Stimulated activated naive CD8-positive, alpha-beta T cell treated with anti-CD3 and anti-CD28 coated beads, Interleukin-15, Interleukin-2, amounts not matched to agents 100 U/mL and 50 U/mL, for 24 hours (primary cell): ENCODE measurements at places on chromosomes 6 and 20.

DNA sequence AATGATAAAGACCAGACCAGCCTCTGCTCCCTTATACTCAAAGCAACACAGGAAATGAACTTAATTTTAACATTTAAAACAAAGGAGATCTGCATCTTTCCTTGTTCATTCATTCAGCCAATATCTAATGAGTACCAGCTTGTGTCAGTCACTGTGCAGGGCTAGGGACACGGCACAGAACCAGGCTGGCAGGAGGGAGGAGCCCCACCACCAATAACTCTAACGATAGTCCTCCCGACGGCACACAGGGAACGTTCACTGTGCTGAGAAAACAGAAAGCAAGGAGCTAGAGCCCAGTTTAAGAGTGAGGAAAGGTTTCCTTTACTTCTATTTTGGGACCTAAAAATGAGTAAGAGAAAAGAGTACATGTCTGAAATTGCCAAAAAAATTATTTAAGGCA lies 9.9 kb downstream of the ETV7 start:
- DNase-seq = no peak

DNA sequence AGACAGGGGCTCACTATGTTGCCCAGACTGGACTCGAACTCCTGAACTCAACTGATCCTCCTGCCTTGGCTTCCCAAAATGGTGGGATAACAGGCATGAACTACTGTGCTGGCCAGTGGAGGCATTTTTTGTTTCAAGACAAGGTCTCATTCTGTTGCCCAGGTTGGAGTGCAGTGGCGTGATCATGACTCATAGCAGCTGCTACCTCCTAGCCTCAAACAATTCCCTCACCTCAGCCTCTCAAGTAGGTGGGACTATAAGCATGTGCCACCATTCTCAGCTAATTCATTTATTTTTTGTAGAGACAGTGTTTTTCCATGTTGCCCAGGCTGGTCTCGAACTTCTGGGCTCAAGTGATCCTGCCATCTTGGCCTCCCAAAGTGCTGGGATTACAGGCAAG lies 17.2 kb downstream of the ENPP3 start:
- no peak for DNase-seq

GRCh38 chr20:32316667-32317066 lies 39.2 kb downstream of the KIF3B start:
- DNase-seq = no peak

DNA sequence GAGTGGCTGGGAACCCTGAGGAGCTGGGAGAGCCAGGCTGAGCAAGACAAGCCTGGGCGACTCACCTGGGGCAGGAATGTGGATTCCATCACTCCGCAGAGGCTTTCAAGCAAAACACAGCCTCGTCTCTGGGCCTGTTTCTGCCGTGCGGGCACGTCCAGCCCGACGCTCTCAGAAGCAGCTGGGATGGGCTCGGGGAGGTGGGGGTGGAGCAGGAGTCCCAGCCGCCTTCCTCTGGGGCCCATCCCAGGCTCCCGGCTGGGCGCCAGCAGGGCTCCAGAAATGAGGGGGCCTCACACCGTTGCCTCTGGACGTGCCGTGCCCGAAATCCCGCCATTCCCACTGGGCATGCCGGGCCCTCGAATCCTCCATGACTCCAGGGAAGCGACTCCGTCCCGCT lies 8.7 kb upstream of the RPS21 start:
- DNase-seq = no peak

GRCh38 chr20:8536262-8536618 lies 404.2 kb downstream of the PLCB1 start:
- DNase-seq = no peak

DNA sequence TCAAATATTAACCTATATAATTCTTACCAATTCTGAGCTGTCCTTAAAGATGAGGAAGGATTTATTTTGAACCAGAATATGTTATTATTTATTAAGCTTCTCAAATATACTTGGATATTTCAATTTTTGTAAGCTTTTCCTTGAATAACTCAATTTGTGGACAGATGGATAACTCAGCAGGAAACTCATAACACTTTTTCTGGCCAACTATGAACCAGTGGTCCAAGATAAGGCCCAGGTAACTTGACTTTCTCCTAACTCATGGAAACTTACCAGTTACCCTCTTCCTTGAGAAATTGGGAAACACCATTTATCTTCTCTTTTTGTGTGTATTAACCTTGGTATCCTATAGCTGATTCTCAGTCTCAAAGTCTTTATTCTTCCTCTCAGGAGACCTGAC lies 427.5 kb upstream of the SYNCRIP start:
- no peak for DNase-seq

DNA sequence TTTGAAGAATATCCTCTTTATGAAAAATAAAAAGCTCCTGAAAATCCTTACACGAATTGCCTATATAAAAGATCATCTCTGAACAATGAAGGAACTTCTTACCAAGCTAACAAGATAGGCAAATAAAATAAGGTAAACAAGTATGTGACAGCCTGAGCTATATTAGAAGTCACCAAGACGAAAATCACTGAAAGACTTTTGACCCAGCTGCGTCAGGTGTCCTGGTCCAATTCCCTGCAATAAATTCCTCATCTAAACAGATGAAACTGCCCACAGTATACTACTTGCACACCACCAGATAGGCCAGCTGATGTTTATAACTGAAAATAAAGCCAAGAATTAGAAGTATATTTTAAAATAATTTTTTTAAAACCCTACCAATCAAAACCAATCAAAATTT lies 67.4 kb upstream of the RUNX2 start:
- no peak for DNase-seq

DNA sequence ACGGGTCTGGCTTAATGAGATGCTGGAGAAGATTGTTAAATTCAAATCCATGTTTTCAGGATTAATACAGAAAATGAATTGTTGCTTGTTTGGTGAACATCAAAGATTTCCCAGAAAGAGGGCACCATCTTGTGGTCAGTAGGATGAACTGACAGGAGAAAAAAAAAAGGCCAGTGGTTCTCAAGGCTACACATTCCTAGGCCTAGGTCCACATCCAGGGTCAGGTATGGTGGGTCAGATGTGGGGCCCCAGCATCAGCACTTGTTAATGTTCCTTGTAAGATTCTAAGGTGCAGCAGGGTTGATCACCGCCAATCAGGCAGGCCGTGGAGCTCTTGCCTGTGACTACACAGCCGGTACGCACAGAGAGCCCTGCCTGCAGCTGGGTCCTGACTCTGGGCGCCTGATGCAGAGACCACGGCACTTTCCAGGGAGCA lies 34.0 kb upstream of the FOXO3 start:
- no peak for DNase-seq

- peak; percentile 44 for DNase-seq
Measured at GRCh38 chr20:53943522-53944291, 126.7 kb downstream of the BCAS1 start.

GRCh38 chr6:42138630-42139619 lies 3.5 kb downstream of the C6orf132 start:
- DNase-seq = no peak

GRCh38 chr20:44702776-44703175 lies 12.4 kb upstream of the CCN5 start:
- DNase-seq = no peak

DNA sequence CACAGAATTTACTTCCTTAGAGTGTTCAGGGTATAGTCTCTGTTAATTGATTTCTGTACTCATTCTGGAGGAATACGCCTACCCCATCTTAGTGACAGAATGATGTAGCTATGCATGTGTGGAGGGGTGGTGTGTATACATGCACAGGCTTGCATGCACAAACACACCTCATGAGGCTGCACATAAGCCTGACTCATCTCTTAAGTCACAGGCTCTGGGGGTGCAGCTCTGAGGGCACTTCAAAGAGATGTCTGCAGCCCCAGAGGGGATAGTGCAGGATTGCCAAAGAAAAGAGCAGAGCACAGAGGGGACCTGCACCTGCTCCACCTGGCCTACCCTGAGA lies 24.6 kb downstream of the TBX18 start:
- DNase-seq = no peak

DNA sequence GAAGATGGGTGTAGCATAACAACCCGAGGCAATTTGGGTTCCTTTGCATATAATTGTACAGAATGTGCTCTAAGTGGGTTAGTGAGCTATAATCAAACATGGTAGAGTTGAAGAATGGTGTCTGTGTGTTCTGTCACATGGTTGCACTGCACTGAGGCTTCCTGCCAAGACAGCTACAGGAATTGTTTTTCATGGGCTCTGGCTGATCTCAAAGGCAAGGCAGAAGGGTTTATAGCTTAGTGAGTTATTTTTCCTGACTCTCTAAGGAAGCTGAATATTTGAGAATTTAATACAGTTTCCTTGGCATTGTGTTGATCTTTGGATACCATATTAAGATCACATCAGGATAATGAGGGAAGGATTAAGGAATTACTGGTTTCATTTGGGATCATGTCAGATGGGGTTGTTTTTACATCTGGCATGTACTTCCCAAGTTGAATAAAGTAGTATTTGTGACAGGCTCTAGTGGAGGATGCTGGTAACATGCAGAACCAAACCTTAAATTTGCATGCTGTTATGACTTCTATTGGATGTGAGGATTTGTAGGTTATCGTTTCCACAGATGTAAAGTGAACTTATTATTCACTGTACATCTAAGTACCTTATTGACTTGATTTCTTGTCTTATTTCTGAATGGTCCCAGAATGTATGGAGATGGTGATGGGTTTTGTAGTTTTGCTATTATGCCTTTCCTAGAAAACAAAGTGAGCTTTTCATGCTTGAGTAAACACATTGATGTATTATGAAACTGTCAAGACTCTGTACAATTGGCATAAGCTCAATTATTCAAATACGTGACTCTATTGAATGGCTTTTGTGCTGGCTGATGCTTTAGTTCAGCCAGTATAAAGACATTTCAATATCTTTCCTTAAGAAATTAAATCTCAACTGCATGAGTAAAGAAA lies 43.3 kb downstream of the LRRC1 start:
- DNase-seq = no peak

DNA sequence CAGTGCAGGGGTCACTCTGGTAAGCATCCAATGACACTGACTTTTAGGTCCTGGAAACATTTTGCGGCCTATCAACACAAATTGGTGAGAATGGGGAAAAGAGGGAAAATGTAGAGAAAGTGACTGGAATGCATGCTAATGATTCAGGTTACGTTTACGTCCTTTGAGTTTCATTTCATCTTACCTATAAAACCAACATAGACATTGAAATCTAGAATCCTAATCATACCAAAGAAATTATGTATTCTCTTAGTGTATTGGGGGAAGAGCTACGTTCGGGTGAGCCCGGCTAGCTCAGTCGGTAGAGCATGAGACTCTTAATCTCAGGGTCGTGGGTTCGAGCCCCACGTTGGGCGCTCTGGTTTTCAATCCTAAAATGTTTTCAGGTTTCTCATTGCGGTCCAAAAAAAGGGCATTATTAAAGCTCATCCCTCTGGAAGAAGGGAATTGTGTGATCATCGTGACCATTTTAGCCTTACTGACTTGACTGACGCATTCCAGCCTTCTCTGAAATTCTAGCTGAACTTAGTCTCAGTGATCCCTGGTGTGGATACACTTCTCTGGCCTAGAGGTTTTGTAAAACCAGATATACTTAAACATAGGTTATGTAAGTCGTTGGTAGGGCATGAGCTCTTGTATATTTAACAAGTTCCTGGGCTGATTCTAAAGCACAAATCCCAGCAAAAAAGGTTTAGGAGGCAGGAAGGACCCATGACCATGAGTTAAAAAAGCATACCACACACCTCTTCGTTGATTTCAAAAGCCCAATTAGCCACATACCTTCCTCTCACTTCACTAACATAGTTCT lies 18.3 kb downstream of the HMGN4 start:
- DNase-seq = peak; percentile 67

- DNase-seq = no peak
Measured at GRCh38 chr6:10413850-10414738, 780 bp downstream of the TFAP2A start.

DNA sequence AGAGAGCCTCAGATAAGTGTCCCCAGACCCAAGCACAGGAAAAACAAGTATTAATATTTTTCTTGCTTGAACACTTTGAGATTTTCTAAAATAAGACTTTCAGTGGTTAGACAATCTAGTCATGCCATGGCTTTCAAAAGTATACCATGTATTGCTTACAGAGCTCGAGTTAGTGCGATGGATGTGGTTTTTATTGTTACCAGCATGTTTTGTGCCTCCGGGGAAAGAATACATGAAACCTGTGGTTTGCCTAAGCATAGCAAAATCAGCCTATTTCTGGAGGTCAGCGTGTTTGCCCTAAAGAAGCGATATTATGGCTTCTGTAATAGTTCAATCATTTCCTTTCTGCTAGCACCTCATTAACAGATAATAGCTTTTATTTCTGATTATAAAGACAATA lies 21.6 kb downstream of the RIN2 start:
- no peak for DNase-seq

GRCh38 chr6:39980839-39981580 lies 46.7 kb upstream of the MOCS1 start:
- peak; percentile 3 for DNase-seq

DNA sequence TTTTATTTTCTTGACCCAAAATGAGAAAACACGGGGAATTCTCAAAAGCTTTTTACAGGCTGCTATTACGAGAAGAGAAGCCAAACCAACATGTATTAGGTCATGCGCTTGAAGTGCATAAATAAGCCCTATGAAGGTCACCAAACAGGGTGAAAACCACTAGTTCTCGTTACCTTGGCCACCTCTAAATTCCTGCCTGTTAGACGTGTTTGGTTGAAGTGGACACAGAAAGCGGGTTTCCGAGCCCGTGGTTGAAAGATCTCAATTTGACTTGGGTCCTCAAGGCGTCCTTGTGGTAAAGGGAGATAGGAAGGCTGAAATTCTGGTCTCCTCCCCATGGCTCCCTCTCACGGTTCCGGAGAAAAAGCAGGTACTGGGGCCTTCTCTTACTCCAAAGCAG lies 6.2 kb downstream of the EYA2 start:
- DNase-seq = no peak

- no peak for DNase-seq
Measured at GRCh38 chr6:106513808-106514582, 115.3 kb downstream of the RTN4IP1 start.

DNA sequence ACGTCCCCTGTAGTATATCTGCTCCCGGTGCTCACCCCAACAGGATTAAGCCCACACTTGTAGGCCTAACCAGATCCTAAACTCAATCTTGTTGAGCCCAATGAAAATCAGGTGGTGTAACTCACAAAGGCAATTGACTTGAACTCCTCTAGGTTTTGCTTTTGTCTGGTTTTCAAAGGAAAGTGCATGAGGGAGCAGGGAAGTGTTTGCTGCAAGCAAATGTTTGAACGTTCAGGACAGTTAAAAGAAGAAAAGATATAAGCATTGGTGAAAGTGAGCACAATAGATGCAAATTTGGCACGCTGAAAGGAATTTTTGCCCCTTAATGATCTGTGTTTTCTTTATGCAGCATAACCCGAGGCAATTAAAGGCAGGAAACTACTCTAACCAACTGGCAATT lies 212.6 kb downstream of the PLCB1 start:
- DNase-seq = no peak

GRCh38 chr6:90038961-90039653 lies 144.8 kb downstream of the GJA10 start:
- DNase-seq = no peak
